ENCODE measurements at places on chromosomes 16 and 17. TPM values are rescaled to one million over a fixed set of nuclear protein-coding genes. Genes with fewer than 3 reads are reported as not detected.

DNA sequence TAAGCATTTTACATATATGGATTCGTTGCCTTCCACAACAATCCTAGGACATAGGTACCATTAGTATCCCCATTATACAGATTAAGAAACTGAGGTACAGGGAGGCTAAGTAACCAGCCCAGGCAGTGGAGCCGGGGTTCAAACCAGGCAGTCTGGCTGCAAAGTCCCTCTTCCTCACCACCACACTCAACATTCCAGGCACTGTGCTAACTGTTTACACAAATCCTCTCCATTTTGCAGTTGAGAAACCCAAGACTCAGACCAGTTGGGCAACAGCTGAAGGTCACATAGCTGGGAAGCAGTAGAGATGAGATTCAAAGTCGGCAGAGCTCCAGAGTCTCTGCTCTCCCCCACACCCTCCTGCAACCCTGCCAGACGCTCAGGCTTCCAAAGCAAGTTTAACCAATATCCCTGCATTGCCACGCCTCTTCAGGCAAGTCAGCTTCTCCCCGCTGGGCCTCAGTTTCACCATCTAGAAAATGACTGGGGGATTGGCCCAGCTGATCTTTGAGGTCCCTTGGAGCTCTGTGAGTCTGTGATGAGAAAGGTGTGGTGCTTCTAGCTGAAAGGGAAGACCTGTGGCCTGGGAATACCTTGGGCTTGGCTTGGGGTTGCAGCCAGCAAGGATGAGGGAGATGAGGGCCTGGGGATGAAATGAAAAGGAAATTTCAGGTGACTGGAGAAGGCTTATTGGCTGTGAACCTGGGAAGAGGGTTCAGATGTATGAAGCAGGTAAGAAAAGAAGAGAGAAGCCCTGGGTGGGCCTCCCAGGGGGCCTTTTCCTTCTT, 14.0 kb downstream of the CCR7 start:
- DNase-seq = peak; percentile 51

DNA sequence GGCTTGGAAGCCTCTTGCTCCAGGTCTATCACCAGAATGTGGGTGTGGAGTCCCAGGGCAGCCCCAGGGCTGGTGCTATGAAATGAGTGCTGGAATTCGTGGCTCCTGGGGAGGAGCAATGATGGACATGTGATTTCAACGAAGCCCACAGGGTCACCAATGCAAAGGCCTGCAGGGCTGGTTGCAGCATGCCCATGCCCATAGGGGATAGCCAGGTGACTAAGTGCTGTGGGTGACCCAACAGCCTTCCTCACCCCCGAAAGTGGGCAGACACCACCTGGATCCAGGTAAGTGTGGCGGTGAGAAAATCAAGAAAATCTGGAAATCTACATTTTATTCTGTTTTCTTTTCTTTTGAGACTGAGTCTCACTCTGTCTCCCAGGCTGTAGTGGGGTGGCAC, 87.5 kb upstream of the GPRC5B start:
- no peak for DNase-seq

- DNase-seq = no peak
Observed at GRCh38 chr17:63611354-63611753, 10.7 kb downstream of the TACO1 start.

DNA sequence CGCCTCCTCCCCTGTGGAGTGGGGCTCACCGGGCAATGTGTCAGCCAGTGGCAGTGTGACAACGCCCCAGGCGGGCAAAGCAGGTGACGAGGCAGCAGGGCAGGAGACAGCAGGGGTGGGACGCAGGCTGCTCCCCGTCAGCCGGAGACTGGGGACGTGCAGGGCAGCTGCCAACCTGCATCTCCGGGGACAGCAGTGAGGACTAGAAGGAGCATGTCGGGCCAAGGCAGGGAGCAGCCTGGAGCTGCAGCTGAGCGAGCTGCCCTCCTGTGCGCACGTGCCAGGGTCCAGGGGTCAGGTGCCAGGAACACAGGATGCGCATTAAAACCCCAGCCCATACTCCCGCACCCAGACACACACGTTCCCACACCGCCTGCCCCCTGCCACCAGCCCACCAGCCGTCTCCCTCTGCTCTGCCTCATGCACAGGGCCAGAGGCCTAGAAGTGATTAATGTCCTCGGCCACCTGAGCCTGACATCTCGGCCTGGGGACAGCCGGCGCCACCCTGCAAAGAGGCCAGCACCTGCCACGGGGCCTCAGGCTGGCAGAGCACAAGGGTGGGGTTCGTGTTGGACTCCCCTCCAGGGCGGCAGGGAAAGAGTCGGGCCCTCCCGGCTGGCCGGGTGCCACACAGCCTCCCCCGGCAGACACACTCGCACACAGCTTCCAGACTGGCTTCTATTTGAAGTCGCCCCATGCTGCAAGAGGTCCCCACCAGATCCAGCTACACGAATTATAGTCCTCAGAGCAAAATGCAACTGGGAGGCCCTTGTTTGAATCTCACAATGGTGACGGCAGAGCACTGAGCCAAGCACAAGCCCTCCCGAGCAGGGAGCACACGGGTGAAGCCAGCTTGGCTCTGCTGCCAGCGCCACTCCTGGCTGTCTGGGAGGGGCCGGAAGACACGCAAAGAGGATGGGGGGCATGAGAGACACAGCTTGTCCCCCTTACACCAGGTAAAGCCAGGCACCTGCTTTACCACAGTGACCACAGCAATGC, 90.4 kb downstream of the RBFOX3 start:
- no peak for DNase-seq

DNA sequence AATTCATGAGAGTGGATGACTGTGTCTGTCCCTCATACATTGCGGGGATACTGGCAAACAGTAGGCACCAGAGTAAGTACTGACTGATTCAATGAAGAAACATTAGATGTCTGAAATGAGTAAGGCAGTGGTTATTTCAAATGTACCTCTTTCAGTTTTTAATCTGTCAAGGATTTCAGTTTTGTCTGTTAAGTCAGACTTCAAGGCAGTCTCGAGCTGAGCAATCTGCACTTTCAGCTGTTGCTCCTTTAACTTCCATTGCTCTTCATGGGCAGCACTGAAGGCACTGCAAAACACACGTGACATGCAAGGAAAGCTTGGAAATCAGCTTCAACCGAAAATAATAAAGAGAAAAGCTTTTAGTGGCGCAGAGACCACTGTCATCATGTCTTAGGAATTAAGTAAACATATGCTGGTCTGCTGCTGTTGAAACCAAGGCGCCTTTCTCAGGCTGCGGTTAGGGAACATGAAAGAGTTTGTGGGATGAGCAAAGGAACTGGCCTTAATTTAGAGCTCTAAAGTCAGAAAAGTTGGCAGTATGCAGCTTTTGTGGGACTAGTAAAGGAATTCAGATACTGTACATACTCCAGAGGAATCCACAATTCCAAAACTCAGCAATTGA, 38.8 kb downstream of the RPGRIP1L start:
- no peak for DNase-seq

DNA sequence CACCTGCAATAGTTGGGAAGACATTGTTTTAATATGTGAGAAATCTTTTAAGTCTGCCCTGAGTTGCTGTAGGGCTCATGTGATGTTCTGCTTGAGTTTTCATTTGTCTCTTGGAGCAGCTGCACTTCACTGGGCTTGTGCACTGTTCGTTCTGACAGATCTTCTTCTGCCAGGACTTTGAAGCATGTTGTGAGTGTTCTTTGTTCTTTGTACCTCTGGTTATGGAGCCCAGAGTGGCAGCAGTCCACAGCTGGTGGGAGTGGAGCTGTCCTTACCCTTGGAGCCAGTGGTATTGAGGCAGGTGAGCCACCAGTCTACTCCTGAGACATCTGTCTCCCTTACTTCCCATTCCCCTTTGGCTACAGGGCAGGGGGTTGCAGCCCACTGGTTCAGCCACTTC, 64.6 kb downstream of the GNAO1 start:
- no peak for DNase-seq

Gene SMIM36
- not detected for total RNA-seq
